A549 treated with dexamethasone at 1 μM for 4 hours (cell line): ENCODE measurements at places on chromosomes 5 and 9. TPM values are rescaled to one million over a fixed set of nuclear protein-coding genes. Genes with fewer than 3 reads are reported as not detected.

The BRD9 gene
- 35.8 to 41.4 TPM (median 38.7 TPM) in 5 replicates for total RNA-seq

The IL3 gene
- not detected in 5 replicates for total RNA-seq

The SUSD3 gene
- total RNA-seq: 0.53 to 1.6 TPM (median 1.1 TPM) in 5 replicates

The LHX6 gene
- 2.9 to 3.7 TPM (median 3.2 TPM) in 5 replicates for total RNA-seq

The CBY3 gene
- total RNA-seq: not detected in 5 replicates

The STC2 gene
- total RNA-seq: 33.1 to 44.7 TPM (median 36.9 TPM) in 5 replicates

The MYO10 gene
- 32.7 to 51.3 TPM (median 44.4 TPM) in 5 replicates for total RNA-seq

The HTR4 gene
- total RNA-seq: not detected in 5 replicates

The GLDC gene
- total RNA-seq: 12.0 to 14.9 TPM (median 13.9 TPM) in 5 replicates

The SLC34A1 gene
- not detected in 5 replicates for total RNA-seq

The ZDHHC11B gene
- total RNA-seq: 0.87 to 1.4 TPM (median 1.3 TPM) in 5 replicates

The IL9 gene
- total RNA-seq: not detected in 5 replicates

The TMEM252 gene
- total RNA-seq: not detected in 5 replicates

The SHOC1 gene
- total RNA-seq: 0.01 to 0.02 TPM in 2 of 5 replicates, not detected in the others

The SLC35A4 gene
- total RNA-seq: 64.1 to 84.6 TPM (median 81.5 TPM) in 5 replicates

The CACNA1B gene
- 0.01 to 0.05 TPM (median 0.03 TPM) in 5 replicates for total RNA-seq

The PCDHA10 gene
- under 0.01 to 0.05 TPM (median 0.02 TPM) in 3 of 5 replicates, not detected in the others for total RNA-seq

The ROPN1L gene
- total RNA-seq: 1.7 to 2.2 TPM (median 2.0 TPM) in 5 replicates

The TSPAN17 gene
- 52.6 to 66.4 TPM (median 64.8 TPM) in 5 replicates for total RNA-seq

The PDE8B gene
- total RNA-seq: 1.8 to 3.0 TPM (median 2.0 TPM) in 5 replicates
